HCT116 (cell line): ENCODE measurements at places on chromosomes 4 and X.

- no peak overlapping the region for H3K4me3 ChIP-seq
- no peaks in the 10 kb centered on the region for H3K27me3 ChIP-seq
- no peak overlapping the region for H3K27ac ChIP-seq
- no peaks in the 10 kb centered on the region for H3K36me3 ChIP-seq
Observed at GRCh38 chrX:65610040-65610439, 57.4 kb upstream of the MSN start.

GRCh38 chrX:64792598-64793337, 183.5 kb downstream of the ZC4H2 start:
- H3K4me3 ChIP-seq, result no peak overlapping the region
- DNase-seq, result no peak
- no peaks in the 10 kb centered on the region for H3K36me3 ChIP-seq
- no peaks in the 10 kb centered on the region for H3K4me1 ChIP-seq
- H3K27ac ChIP-seq, result no peak overlapping the region
- no peaks in the 10 kb centered on the region for H3K27me3 ChIP-seq

DNA sequence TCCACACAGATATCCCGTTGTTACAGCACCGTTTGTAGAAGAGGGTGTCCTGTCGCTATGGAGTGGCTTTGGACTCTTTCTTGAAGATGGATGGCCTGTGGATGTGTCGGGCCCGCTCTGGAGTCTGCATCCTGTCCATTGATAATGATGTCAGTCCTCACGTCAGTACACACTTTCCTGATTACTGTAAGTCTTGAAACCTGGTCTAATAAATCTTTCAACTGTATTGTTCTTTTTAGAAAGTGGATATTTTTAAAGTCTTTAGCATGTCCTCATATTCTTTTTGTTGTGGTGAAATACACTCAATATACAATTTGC, 14.9 kb downstream of the MSANTD1 start:
- H3K36me3 ChIP-seq, result no peaks in the 10 kb centered on the region
- H3K27me3 ChIP-seq, result 0 out of 2 replicates have a peak, but pooled peaks cover 2% of the 10 kb centered on the region
- no peaks in the 10 kb centered on the region for H3K4me1 ChIP-seq
- H3K4me3 ChIP-seq, result no peak overlapping the region
- H3K27ac ChIP-seq, result no peak overlapping the region

- peak; percentile 48 for DNase-seq
- H3K27ac ChIP-seq, result peak overlapping the region; percentile 71
- H3K4me3 ChIP-seq, result peak overlapping the region; percentile 13; the same call in 1 of the 2 replicates
- H3K4me1 ChIP-seq, result peaks cover 46% of the 10 kb centered on the region
Observed at GRCh38 chrX:70254063-70254400, 6.0 kb downstream of the P2RY4 start.

GRCh38 chrX:53312946-53313727, 31.8 kb upstream of the IQSEC2 start:
- H3K27me3 ChIP-seq, result no peaks in the 10 kb centered on the region
- H3K36me3 ChIP-seq, result no peaks in the 10 kb centered on the region
- no peak overlapping the region for H3K4me3 ChIP-seq
- peak; percentile 10 for DNase-seq

DNA sequence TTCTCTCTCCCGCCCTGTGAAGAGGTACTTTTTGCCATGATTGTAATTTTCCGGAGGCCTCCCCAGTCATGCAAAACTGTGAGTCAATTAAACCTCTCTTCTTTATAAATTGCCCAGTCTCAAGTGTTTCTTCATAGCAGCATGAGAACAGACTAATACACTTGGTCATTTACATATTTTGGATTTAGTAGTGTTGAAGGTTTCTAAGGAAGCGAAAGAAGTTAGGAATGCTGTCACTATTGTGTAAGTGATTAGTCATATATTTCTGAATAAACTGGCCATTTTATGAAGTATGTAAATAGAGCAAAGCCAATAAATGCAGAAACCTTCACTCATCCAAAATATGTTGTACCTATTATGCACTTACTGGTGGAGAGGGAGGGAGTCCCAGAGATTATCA, 34.4 kb upstream of the GK2 start:
- H3K36me3 ChIP-seq, result no peaks in the 10 kb centered on the region
- DNase-seq, result no peak

GRCh38 chr4:8336412-8337075, 67.0 kb downstream of the HTRA3 start:
- H3K36me3 ChIP-seq, result no peaks in the 10 kb centered on the region
- no peaks in the 10 kb centered on the region for H3K4me1 ChIP-seq
- no peak overlapping the region for H3K4me3 ChIP-seq
- H3K27ac ChIP-seq, result no peak overlapping the region
- H3K27me3 ChIP-seq, result no peaks in the 10 kb centered on the region
- DNase-seq, result no peak

- no peaks in the 10 kb centered on the region for H3K36me3 ChIP-seq
- no peak overlapping the region for H3K27ac ChIP-seq
- H3K27me3 ChIP-seq, result no peaks in the 10 kb centered on the region; the same call in 1 of the 2 replicates
- H3K4me1 ChIP-seq, result no peaks in the 10 kb centered on the region
- DNase-seq, result peak; percentile 37
Observed at GRCh38 chr4:186554539-186554913, 841 bp downstream of the MTNR1A start.

- no peak overlapping the region for H3K4me3 ChIP-seq
- H3K36me3 ChIP-seq, result no peaks in the 10 kb centered on the region
- no peaks in the 10 kb centered on the region for H3K4me1 ChIP-seq
- no peak for DNase-seq
- H3K27ac ChIP-seq, result no peak overlapping the region
Observed at GRCh38 chr4:189409158-189409557, 531.5 kb upstream of the FRG1 start.

GRCh38 chr4:117874216-117874615, 160.1 kb upstream of the NDST3 start:
- no peaks in the 10 kb centered on the region for H3K27me3 ChIP-seq
- H3K4me1 ChIP-seq, result no peaks in the 10 kb centered on the region
- DNase-seq, result no peak
- no peak overlapping the region for H3K4me3 ChIP-seq
- H3K27ac ChIP-seq, result no peak overlapping the region
- H3K36me3 ChIP-seq, result no peaks in the 10 kb centered on the region

- H3K36me3 ChIP-seq, result no peaks in the 10 kb centered on the region
- DNase-seq, result no peak
- H3K27me3 ChIP-seq, result no peaks in the 10 kb centered on the region
- H3K4me3 ChIP-seq, result no peak overlapping the region
- no peak overlapping the region for H3K27ac ChIP-seq
Observed at GRCh38 chr4:119683518-119683917, 54.9 kb upstream of the PDE5A start.

- no peak overlapping the region for H3K27ac ChIP-seq
- H3K27me3 ChIP-seq, result no peaks in the 10 kb centered on the region
- H3K4me3 ChIP-seq, result no peak overlapping the region
Observed at GRCh38 chr4:40812386-40812785, 62.6 kb downstream of the NSUN7 start.

- no peaks in the 10 kb centered on the region for H3K36me3 ChIP-seq
- H3K4me3 ChIP-seq, result no peak overlapping the region
- DNase-seq, result no peak
- H3K27me3 ChIP-seq, result no peaks in the 10 kb centered on the region
- no peak overlapping the region for H3K27ac ChIP-seq
- H3K4me1 ChIP-seq, result no peaks in the 10 kb centered on the region
Observed at GRCh38 chr4:43234626-43235415, 342.3 kb downstream of the GRXCR1 start.

DNA sequence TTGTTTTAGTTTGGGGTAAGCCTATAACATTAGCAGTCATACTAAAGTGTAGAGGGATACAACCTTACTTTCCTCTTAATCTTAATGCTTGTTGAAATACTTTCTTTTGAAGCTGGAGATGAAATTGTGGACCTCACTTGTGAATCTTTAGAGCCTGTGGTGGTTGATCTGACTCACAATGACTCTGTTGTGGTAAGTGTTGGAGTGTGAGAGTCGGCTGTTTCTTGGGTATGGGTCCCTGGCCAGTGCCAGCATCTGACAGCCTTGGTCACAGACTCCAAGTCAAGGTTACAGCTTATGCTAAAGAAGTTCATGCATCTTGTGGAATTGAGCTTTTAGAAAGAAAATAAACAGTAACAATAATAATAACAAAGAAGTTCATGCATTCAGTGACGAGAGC, 31.6 kb downstream of the RNF4 start:
- DNase-seq, result no peak
- no peak overlapping the region for H3K4me3 ChIP-seq
- H3K27me3 ChIP-seq, result no peaks in the 10 kb centered on the region
- no peaks in the 10 kb centered on the region for H3K4me1 ChIP-seq
- H3K27ac ChIP-seq, result no peak overlapping the region
- peaks cover 51% of the 10 kb centered on the region for H3K36me3 ChIP-seq
